Stimulated activated CD4-positive, alpha-beta T cell treated with anti-CD3 and anti-CD28 coated beads, Interleukin-1b, Interleukin-23, amount 100 ng/mL, for 4 hours (primary cell): ENCODE measurements at places on chromosomes 2 and 18.

DNA sequence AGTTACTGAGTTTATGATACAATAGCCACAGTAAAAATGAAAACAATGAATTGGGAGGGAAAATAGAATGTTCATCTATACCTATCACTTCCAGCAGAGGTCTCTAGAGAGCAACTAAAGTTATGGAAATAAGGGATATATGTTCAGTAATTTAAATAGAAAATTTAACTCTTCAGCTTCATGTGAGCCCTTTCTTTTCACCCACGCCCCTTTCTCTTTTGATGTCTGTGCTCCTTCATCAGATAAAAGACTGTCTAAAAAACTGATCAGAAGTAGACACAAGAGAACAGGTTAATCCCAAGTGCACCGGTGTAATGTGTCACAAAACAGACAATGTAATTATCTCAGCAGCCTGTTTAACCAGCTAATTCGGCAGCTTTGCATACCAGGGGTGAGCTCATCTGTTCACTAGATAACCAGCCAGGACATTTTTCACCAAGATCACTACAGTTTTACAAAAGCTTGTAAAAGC, 238.5 kb upstream of the ERBB4 start:
- DNase-seq: no peak

DNA sequence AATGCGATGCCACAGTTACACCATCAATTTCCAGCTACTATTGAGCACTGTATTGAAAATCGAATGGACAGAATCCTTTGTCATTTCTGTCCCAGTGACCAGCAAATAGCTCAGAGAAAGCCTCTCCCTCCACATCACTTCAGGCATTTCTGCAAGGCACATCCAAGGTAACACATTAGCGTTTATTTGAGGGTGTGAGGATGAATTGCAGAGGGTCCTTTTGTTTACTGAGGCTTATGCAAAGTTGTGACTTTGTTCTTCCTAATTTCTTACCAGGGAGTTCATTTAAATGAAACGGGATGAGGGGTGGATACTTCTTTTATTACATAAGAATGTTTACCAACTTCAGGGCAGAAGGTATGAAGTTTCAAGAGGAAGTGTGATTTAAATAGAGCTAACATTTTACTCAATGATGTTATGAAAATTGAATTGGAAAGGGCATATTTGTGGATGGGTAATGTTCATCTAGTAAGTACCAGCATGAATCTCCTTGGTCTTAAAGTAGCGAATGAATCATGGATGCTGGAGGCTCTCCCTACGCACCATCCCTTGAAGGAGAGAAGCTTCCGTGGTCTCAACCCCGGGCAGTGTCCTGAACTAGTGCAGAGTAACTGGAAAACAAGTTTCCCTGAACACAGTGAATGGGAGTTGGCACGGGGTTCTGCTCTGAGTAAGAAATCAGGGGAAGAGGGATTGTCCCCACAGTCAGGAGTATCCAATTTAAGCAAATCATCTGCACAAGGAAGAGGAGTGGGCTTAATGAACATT, 756.5 kb downstream of the GALR1 start:
- DNase-seq: no peak

DNA sequence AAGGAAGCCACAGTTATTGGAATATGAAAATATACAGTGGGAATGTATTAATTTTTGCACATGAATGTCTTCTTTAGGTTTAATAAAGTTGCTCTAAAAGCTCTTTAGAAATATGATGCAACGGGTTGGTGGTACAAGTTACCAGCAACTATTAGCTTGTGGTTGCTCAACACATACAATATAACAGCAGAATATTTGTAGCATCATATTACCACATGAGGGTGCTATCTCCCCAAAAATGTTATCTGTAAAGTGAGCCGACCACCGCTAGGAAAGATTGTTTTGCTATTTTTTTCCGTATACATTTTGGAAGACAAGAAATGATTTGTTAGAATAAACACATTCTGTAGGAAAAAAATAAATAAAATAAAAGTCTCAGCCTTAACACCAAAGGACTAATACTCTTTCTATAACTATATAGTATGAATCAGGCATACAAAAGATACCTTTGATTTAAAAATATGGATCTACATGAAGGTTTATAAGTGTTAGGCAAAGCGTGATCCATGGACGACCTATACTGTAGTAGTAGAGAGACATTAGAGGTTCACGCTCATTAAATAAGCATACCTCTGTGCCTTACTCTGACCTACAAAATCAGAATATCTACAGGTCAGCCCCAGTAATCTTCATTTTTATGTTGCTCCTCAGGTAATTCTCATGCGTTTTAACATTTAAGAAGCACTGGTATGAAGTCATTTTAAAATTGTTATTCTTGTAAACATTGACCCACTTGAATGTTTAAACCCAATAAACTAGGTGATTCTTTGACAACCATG, 1110.6 kb upstream of the ACVR2A start:
- DNase-seq: no peak

DNA sequence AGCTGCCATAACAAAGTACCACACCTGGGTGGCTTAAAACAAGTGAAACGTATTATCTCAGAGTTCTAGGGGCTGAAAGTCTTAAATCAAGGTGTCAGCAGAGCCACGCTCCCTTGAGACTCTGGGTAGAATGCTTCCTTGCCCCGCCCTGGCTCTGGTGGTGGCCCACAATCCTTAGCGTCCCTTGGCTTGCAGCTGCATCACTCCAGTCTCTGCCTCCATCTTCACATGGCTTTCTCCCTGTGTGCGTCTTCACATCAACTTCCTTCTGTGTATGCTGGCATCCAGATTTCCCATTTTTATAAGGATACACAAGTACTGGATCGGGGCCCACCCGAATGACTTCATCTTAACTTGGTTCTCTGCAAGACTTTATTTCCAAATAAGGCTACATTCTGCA, 62.5 kb downstream of the MRO start:
- no peak for DNase-seq

DNA sequence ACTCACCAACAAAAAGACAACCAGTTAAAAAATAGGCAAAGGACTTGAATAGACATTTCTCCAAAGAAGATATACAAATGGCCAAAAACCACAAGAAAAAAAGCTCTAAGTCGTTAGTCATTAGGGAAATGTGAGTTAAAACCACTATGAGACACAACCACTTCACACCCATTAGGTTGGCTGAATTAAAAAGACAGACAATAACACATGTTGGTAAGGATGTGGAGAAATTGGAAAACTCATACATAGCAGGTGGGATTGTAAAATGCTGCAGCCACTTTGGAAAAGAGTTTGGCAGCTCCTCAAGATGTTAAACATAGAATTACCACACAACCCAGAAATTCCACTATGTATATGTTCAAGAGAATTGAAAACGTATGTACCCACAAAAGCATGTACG, 117.6 kb upstream of the SPATS2L start:
- DNase-seq: no peak

DNA sequence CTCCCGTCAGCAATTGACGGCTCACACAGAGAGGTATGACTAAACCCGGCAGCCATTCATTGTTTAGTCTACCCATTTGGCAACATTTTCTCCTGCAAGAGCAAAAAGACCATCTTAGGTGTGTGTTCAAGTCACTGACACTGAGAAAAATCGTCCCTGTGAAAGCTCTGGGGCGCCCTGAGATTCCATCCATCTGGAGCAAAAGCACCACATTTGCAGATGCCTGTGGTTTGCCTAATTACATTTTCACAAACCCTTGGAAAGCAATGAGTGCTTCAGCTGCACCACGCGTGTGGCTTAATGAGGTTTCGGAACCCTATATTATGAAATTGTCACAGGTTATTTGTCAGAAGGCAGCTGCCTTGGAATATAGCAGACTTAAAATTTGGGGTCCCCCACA, 110.7 kb upstream of the PTPRM start:
- no peak for DNase-seq

GRCh38 chr2:234684466-234684865, 187.6 kb upstream of the ARL4C start:
- no peak for DNase-seq
